ENCODE measurements at places on chromosomes 2 and 18.
A peak's percentile ranks its signal among the peaks of the same experiment; 100 is the strongest.

- no peak for DNase-seq
Observed at GRCh38 chr18:5237083-5237722, 40.1 kb upstream of the AKAIN1 start.

- DNase-seq, result no peak
Observed at GRCh38 chr2:52112141-52112540, 1080.2 kb upstream of the NRXN1 start.

GRCh38 chr2:41355794-41356193 lies 692.0 kb upstream of the PKDCC start:
- DNase-seq, result no peak

GRCh38 chr18:35457140-35457704 lies 40.5 kb downstream of the INO80C start:
- no peak for DNase-seq

GRCh38 chr18:45213040-45213333 lies 402.3 kb upstream of the SLC14A2 start:
- no peak for DNase-seq

- DNase-seq, result no peak
Observed at GRCh38 chr2:130820279-130820861, 16.3 kb upstream of the ARHGEF4 start.

GRCh38 chr2:9554921-9555296 lies 721 bp downstream of the ADAM17 start:
- peak; percentile 72 for DNase-seq

DNA sequence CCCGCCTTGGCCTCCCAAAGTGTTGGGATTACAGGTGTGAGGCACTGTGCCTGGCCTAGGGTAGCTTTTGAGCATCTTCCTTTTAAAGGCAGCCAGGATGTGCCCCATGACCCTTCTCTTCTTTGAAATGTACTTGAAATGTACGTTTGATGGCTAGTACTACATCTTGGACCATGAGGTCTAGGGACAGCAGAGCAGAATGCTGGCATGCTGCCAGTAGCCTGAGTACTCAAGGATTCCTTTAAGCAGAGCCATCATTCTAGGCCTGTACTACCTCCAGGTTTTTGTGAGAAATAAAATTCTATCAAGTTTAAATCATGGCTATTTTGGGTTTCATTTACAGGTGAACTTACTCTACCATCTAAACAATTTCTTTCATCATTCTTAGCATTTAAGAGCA lies 2.9 kb upstream of the EML6 start:
- no peak for DNase-seq

DNA sequence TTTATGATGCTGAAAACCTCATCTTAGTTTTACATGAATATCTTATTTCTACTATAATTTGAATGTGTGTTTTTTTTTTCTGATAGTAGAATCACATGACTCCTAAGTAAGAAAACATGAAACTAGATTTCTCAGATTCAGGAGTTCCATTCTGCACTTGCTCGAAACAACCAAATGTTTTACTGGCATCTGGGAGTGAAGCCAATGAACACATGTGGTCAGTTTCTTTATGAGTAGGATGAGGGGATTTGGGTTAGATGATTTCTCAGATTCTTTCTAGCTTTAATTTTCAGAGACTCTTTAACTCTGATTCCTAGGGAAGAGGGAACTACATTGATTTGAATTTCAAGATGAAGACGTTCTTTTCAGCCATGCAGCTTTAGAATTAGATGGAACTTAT lies 225.0 kb upstream of the NT5C1B start:
- DNase-seq, result no peak

DNA sequence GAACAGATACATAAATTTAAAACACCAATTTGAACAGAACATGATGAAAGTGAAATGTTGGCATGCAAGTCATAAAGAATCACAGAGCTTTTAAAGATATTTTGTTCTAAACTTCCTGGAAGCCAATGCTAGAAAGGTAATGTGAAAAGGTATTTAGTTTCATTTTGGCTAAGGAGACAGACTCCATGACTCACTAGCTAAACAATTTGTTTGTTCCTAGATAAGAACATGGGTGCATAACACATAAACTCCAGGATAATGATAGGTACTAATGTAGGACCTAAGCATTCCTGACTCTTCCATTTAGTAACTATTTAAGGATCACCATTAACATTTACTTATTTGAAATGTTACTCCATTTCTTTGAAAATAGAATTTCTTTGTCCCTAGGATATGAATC lies 292.5 kb upstream of the CNTNAP5 start:
- no peak for DNase-seq

- DNase-seq, result no peak
Observed at GRCh38 chr18:22475426-22476100, 57.8 kb upstream of the CTAGE1 start.

- no peak for DNase-seq
Observed at GRCh38 chr2:70090706-70091334, 3.5 kb downstream of the PCBP1 start.

DNA sequence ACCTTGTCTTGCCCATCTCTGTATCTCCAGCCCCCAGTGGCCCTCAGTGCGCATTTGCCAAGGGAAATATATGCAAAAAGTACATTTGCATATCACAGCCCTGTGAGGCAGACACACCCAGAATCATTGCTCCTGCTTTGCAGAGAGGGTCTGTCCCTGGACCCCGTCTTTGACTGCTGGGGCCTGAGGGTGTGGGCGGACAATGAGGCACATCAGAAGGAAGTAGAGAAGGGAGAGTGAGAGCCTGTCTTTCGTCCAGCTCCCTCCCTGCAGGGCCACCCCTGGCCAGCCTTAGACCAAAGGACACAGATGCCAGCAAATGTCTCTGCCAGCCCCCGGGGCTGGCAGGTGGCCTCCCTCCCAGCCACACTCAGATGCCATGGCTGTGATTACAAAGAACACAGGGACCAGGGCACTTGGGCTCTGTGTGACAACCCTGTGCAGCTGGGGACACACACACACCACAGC lies 516.2 kb upstream of the MYT1L start:
- peak; percentile 30 for DNase-seq

DNA sequence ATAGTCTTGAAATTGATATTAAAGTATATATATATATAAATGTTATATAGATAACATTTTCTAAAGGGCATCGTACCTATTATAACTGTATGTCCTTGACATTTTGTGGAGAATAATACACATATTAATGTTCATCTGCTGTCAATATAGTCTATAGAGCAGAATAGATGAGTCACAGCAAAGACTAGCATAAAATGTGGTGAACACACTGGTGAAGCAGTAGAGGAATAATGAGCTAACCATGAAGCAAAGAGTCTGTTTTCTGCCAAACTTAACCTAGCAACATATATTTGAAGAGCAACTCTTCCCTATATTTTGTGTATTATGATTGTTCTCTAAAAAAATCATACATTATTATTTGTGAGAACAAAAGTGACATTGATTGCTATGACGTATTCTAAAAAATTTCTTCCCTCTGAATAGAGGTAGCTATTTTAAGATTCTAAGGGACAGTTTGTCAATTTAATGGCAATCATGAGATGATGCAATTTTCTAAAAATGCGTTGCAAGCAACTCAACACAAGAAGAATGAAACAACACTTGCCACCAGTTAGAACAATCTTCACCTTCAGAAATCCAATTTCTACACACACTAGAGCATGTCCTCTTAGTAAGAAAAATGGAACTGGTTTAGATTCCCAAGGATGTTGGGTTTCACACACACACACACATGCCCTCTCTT lies 22.0 kb downstream of the DOCK10 start:
- no peak for DNase-seq

DNA sequence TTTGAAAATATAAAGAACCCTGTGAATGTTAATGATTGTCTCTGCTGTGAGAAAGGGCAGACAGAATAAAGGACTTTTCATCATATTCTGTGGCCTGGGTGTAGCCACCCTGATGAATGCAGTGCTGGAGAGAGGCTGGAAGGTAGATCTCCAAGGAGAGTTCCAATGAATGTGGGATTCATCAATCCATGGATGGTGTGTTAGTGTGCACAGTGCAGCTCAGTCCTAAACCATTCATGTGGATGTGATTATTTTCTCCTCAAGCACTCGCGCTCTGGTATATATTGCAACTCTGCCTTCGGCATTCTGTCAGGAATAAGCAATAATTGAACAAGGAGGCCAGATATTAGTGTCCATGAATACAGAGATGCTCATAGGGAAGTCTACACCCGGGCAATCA lies 47.1 kb downstream of the LRRTM1 start:
- DNase-seq, result no peak

DNA sequence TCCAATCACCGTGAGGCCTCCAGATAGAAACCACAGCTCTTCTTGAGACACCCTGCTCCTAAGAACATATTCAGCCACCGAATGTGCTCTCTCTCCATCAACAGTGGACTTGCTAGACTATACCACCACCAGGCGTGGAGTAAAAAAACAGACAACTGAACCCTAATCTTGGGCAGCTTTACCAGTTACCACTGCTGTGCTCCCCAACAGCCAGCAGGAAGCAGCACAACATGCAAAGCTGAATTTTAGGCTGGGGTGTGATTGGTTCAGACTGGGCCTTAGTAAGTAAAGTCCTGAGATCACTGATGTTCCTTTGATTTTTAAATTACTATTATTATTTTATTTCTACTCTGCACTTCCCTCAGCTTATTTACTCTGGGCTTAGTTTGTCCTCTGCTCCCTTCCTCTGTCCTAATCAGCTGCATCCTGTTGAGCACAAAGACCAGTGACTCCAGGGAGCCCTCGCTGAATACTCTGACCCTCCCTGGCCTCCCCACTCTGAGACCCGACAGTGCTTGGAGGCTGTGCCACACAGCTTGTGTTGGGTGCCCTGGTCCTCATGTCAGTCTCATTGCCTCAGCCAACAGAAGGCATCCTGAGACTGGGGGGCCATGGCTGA lies 21.9 kb downstream of the MRPL35 start:
- peak; percentile 82 for DNase-seq

DNA sequence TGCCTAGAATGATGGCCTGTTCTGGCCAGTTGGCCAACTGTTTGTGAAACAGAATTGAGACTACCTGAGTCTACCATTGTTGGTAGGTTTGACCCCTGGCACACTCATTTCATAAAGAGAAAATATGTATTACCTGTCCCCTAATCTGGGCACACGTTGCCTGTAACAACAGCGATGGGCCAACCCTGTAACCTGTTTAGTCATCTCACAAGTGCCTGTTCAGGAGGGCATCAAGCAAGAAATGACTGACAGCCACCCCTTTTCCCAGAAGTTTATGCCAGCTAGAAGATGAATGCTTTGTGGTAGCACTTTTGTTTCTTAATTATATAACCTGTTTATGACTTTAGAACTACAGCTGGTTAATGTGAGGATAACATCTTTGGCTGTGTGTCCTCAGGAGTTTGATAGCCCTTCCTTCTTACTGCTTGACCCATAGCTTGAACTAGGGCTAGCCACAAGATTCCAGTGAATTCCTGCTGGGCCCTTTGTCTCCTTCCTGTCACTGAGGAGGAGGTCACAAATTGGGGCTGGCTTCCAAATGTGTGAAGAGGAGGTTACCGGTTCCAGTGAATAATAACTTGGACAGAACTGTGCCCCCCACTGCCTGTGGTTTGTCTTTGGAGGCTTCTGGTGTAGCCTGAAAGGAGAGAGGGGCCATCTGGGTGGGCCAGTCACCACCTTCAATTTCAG lies 273.9 kb upstream of the EPAS1 start:
- DNase-seq, result no peak

Data from activated effector memory CD4-positive, alpha-beta T cell treated with anti-CD3 and anti-CD28 coated beads, Interleukin-2, amount 50 U/mL, for 16 hours (primary cell).